ENCODE measurements at places on chromosomes 3 and 15.

DNA sequence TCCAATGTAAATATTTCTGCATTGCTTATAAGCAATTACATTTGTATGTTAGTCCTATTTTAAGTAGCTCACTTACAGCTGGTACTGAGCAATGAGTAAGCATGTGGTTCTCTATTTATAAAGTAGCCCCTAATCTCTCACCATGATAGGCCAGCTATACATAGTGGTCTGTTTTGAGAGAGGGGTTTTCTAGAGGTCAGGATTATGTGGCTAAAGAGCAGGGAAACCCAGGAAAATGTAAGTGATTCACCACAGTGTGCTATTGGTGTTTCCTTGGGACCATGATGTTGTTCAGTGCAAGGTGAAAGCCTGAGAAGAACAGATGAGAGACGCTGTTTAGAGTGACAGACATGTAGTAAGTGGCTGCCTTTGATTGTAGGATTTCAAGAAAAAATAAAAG lies 26.4 kb downstream of the RBMS3 start:
- no peaks in the 10 kb centered on the region for H3K27me3 ChIP-seq
- H3K27ac ChIP-seq = no peak overlapping the region
- H3K36me3 ChIP-seq = no peaks in the 10 kb centered on the region
- peaks cover 8% of the 10 kb centered on the region for H3K4me1 ChIP-seq

DNA sequence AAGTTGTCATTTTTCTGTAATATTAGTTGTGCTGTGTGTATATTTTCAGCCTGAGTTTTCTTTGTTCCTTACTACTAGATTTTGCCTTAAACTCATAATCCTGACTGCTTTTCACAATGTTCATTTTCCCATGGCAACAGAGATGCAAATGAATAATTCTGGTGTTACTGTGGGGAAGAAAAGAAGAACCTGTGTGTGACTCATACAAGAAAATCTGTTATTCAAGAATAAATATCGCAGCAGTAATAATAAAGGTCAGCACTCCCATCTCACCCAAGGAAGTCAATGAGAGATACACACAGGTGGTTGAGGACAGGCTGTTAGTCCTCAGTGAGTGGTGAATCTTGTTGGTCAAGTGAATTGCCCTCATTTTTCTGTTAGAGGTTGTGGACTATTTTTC lies 656.6 kb upstream of the NAALADL2 start:
- no peaks in the 10 kb centered on the region for H3K36me3 ChIP-seq
- H3K4me1 ChIP-seq = no peaks in the 10 kb centered on the region
- H3K27me3 ChIP-seq = no peaks in the 10 kb centered on the region

DNA sequence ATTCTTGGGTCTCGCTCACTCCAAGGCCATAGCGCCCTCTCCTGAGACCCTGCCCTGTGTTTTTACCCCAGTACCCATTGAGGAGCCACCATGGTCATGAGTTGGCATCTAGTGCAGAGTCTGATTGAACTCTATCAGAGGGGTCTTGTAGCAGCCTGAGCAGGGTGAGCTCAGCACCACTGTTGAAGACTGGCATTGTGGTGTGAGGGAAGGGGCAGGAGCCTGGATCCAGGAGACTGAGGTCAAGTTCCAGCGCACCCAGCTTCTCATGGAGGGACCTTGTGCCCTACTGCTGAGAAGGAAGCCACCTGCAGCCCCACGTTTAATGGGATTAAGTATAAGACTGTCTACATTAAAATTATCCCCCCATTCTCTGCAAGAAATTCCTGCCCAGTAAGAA lies 65.8 kb upstream of the LARS2 start:
- no peaks in the 10 kb centered on the region for H3K27me3 ChIP-seq
- DNase-seq = no peak
- H3K4me3 ChIP-seq = no peak overlapping the region
- no peaks in the 10 kb centered on the region for H3K4me1 ChIP-seq
- H3K27ac ChIP-seq = no peak overlapping the region

DNA sequence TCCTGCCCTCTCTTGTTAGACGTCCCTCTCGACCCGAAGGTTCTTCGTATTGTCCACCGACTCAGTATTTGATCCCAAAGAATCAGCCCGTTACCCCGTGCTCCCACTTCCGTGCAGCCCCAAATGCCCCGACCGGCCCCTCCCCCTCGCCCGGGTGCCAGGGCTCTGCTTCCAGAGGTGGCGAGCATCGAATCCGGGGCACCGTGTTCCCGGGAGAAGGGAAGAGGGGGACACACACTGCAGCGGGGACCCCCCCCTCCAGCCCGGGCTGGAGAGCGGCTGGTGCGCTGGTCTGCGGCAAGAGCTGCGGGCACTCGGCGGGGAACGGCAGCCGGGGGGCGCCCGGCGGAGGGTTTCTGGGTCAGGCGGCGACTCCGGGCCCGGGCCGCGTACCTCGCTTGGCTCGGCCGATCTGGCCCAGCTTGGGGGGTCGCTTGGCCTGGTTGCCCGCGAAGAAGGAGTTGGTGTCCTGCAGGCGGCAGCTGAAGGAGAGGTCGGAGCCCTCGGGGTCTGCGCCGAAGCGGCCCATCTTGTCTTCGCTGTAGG lies 556 bp downstream of the CAMK2N2 start:
- H3K4me1 ChIP-seq = peaks cover 22% of the 10 kb centered on the region

DNA sequence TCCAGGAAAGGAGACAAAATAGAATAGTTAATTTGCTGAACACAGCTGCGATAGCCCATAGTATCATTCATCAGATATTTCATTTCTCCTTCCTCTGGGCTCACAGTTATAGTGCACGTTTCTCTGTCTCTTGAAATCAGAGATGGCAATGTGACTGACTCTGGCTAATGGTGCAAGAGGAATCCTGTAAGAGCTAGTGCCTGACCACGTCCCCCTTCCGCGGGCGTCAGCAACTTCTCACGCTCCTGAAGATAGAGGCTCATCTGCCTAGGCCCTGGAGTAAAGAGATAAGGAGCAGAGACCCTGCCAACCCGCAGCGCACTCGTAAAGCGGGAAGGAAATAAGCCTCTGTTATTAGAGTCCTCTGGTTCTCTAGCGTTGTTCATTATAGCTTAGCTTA lies 391.8 kb downstream of the VPS13C start:
- no peaks in the 10 kb centered on the region for H3K27me3 ChIP-seq
- H3K27ac ChIP-seq = no peak overlapping the region
- H3K36me3 ChIP-seq = no peaks in the 10 kb centered on the region
- no peak for DNase-seq

DNA sequence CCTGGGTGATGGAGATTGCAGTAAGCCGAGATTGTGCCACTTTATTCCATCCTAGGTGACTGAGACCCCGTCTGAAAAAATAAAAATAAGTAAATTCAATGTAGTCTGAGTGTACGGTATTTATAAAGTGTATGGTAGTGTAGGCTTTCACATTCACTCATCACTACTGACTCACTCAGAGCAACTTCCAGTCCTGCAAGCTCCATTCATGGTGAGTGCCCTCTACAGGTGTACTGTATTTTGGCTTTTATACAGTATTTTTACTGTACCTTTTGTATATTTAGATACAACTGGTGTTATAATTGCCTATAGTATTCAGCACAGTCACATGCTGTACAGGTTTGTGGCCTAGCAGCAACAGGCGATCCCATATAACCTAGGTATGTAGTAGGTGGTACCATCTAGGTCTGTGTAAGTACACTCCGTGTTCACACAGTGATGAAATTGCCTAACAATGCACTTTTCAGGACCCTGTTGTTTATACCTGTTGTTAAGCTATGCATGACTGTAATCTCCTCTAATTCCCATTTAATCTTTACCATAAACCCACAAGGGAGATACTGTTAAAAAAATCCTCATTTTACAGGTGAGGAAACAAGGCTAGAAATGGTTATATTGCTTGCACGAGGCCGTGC lies 19.3 kb downstream of the CACNA1D start:
- H3K27me3 ChIP-seq = no peaks in the 10 kb centered on the region
- H3K4me3 ChIP-seq = no peak overlapping the region
- H3K36me3 ChIP-seq = no peaks in the 10 kb centered on the region
- no peak overlapping the region for H3K27ac ChIP-seq
- peaks cover 5% of the 10 kb centered on the region for H3K4me1 ChIP-seq
- no peak for DNase-seq

DNA sequence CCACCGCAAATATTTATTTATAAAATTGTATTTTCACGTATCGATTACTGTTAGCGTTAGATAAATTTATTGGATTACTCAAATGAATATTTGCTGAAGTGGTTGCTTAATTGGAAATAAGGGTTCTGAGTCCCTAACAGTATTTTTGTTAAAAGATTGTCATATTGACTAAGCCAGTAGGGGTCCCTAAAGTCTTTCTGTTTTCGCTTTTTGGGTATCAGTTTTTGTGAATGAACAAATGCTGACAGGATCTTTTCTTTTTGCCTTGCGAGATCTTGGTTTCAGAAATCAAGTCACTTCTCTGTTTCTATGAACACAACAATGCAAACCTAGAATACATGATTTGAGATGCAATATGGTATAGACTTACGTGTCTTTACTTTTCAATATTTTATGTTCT lies 7.1 kb downstream of the RAD51 start:
- H3K36me3 ChIP-seq = no peaks in the 10 kb centered on the region
- no peaks in the 10 kb centered on the region for H3K4me1 ChIP-seq
- H3K27ac ChIP-seq = no peak overlapping the region

DNA sequence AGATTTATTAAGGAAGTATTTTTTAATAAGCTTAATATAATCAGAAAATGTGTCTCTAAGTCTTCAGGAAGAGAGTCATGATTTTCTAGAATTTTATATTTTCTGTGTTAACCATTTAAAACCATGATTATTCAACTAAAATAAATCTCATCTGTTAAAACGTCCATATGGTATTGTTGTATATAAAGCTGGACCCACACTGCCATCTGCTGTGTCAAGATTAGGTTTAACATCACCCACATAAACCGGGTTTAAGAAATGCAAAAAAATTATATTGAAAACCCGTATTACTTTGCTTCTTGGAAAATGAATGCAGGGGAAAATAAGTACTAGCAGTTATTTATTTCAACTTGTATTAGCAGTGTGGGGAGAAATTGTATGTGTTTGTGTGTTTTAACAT lies 9.5 kb upstream of the CCDC66 start:
- H3K4me1 ChIP-seq = no peaks in the 10 kb centered on the region
- H3K36me3 ChIP-seq = no peaks in the 10 kb centered on the region
- no peak overlapping the region for H3K4me3 ChIP-seq

GRCh38 chr3:57173687-57174086 lies 8.5 kb upstream of the IL17RD start:
- H3K27me3 ChIP-seq = no peaks in the 10 kb centered on the region
- no peaks in the 10 kb centered on the region for H3K4me1 ChIP-seq
- no peak overlapping the region for H3K4me3 ChIP-seq
- H3K27ac ChIP-seq = no peak overlapping the region
- no peak for DNase-seq

DNA sequence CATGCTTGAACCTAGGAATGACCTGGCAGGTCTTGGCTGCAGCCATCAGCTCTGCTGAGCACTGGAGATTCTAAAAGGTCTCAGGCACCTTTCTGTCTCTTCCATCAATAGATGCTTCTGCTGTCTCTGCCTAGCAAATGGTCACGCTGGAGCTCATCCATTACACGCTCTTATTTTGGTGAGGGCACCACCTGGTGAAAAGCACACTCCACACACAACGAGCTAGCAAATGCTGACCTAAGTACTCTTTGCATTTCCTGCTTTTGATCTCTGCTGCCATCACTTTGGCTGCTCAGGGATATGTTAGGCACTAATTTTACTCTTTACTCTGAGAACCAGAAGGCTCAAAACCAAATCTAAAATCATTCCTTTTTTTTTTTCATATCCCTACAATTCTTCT lies 91.3 kb downstream of the RAB11A start:
- no peak overlapping the region for H3K4me3 ChIP-seq
- no peak overlapping the region for H3K27ac ChIP-seq
- H3K4me1 ChIP-seq = no peaks in the 10 kb centered on the region
- no peak for DNase-seq

- H3K27ac ChIP-seq = no peak overlapping the region
- DNase-seq = no peak
- H3K4me1 ChIP-seq = no peaks in the 10 kb centered on the region
- no peaks in the 10 kb centered on the region for H3K36me3 ChIP-seq
- no peak overlapping the region for H3K4me3 ChIP-seq
Measured at GRCh38 chr15:73889053-73889761, 15.8 kb downstream of the TBC1D21 start.

DNA sequence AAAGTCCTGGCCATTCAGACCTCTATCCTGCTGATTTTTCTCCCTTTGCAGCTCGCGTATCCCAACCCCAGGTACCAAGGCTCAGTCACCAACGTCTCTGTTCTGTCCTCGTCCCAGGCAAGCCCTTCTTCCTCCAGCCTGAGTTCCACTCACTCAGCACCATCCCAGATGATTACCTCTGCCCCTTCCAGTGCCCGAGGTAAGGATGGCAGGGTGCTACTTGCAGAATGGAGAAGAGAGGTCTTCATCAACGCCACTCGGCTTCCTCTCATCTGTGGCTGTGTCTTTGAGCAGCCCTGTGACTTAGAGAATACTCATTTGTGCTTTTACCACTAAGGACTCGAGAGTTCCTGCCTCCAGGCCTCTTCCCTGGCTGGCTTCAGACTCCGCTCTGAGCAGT lies 22.6 kb upstream of the MANF start:
- H3K4me1 ChIP-seq = no peaks in the 10 kb centered on the region
- DNase-seq = no peak
- H3K4me3 ChIP-seq = no peak overlapping the region
- no peak overlapping the region for H3K27ac ChIP-seq
- H3K27me3 ChIP-seq = no peaks in the 10 kb centered on the region

GRCh38 chr3:100317912-100318311 lies 16.6 kb upstream of the NIT2 start:
- no peak overlapping the region for H3K27ac ChIP-seq
- no peaks in the 10 kb centered on the region for H3K36me3 ChIP-seq
- H3K4me3 ChIP-seq = no peak overlapping the region
- DNase-seq = no peak

DNA sequence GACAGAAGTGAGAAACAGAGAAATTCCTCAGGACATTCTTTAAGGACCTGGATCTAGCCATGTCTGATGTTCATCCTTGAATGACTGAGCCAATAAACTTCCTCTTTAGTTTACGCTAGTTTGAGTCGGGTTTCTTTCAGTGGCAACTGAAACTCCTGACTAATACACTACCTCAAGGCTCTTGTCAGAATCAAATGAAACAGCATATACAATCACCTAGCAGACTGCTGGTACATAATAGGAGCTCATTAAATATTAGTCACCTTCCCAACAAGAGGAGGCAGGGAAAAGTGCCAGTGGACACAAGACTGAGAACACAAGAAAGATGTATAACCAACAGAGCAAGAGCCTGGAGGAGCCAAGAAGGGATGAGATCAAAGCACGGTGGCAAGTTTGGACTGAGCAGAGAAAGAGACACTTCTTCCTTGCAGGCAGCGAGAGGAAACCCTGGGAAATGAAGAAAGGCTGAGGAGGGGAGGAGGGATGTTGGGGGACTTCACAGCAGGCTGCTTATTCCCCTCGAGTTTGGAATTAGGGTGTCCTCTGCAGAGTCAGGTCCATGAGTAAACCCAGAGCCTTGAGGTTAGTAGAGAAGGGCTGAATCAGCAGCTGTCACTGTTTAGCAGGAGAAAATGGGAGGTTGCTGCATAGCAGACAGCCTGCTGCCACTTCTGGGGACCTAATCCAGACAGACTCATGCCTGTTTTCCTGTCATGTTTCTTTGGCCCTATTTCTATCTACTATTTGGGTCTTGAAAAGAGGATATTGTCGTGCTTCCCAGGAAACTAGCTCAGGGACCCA lies 73.3 kb downstream of the MRPL46 start:
- H3K4me1 ChIP-seq = no peaks in the 10 kb centered on the region
- no peak for DNase-seq
- no peaks in the 10 kb centered on the region for H3K36me3 ChIP-seq
- no peak overlapping the region for H3K27ac ChIP-seq
- H3K4me3 ChIP-seq = no peak overlapping the region

Data from tibial nerve (tissue), 4 donors.